ENCODE measurements at places on chromosomes 11 and 22.
A peak's percentile ranks its signal among the peaks of the same experiment; 100 is the strongest.

- DNase-seq: no peak
Measured at GRCh38 chr11:17801166-17801565, 66.6 kb downstream of the KCNC1 start.

- no peak for DNase-seq
Measured at GRCh38 chr11:23586173-23586572, 725.9 kb upstream of the CCDC179 start.

DNA sequence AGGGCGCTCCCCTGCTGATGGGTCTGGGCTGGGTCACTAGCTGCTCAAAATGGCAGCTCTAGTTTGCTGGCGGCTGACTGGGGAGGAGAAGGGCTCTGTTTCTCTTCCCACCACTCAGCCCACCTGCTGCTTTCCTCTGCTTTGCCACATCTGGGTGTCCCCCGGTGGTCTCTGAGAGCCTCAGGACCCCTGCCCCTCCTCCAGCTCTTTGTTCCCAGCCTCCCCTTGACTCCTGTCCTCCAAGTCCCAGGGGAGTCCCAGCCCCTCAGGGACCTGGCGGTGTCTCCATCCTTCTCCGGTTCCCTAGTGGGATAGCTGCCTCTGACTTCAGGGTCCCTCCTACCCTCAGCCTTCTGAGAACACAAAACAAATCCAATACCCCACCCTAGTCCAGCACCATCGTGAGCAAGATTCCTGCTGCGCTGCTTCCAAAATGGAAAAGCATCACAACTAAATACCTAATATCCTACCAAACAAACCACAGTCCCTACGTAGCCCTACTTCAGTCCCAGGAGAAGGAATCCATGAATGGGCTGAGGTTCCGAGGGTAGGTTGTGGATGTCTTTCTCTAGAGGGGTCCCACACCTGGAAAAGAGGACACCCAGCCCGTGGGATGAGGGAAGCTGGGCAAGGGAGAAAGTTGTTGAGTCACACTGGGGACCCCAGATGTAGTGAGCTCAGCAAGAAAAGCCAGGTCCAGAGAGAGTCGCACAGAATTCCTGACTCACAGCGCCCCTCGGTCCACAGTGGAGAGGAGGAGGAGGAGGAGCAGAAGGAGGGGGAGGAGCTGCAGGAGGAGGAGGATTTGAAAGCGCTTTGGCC, 45.0 kb upstream of the NNMT start:
- peak; percentile 65 for DNase-seq

DNA sequence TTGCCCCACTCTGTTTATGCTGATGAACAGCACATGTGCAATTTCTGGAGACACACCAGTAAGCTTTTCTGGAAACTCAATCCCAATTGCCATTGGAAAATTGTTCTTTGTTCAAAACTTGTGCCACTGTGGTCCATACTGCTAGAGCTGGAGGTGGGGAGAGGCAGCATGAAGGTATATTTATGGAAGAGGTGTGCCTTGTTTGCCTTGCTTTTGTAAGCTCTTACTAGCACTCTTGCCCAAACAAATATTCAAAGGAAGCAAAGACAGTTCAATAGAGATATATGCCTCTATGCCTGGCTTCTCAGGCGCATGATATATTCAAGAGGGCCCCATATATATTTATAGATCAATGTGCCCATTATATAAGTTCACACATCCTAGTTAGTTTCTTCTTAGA, 42.7 kb downstream of the TIMP3 start:
- no peak for DNase-seq

DNA sequence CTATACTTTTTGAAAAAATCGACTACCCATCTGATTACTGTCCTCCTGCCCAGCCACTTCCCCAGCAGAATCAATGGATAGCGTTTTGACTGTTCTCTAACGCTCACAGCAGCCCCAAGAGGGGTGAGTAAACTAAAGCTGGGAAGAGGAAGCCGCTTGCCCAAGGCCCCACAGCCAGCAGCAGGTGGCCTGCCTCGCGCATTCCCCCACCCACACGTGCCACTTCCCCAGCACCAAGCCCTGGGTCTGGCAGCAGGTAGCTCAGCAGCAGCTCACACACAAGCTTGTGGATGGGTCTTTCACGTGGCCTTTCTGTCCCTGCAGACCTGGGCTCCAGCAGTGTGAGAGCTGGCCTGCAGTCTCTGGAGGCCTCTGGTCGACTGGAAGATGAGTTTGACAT, 34.3 kb downstream of the TOM1 start:
- DNase-seq: no peak

GRCh38 chr22:38802671-38803121, 8.8 kb upstream of the DNAL4 start:
- peak; percentile 71 for DNase-seq

GRCh38 chr22:45210991-45211390, 29.7 kb downstream of the KIAA0930 start:
- DNase-seq: no peak

DNA sequence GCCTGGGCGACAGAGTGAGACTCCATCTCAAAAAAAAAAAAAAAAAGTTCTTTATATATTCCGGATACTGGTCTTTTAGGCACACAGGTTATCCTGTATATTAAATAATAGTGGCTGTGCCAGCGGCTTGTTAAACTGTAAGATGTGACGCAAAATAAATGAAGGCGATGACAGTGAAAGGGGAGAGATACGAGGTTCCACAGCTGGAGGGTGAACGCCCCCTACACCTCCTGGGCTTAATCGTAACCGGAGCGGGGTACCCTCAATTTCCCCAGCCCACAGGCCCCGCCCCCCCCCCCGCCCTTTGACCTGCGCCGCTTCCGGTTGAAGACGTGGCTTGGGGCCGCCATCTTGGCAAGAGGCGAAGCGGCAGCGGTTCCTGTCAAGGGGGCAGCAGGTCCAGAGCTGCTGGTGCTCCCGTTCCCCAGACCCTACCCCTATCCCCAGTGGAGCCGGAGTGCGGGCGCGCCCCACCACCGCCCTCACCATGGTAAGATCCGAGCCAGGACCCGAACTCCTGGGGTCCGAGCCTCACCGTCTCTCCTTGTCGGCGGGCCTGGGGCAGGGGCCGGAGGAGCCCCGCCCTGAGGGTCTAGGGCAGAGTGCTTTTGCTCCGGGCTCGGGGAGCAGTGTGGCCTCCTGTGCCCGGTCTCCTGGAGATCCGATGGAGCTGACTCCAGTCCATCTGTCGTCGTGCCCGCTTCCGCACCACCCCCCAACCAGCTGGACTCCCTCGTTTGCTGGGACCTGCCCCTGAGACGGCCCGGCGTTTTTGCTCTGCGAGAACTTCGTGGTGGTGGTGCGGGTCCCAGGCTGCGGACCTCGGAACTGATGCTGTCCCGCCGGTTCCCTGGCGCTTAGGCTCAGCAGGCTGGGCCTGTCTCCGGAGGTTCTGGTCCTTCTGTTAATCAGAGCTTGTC, at the start of gene ARCN1:
Gene ARCN1 (plus strand): TSS at position 349 of the 920 bp plus-strand sequence. CDS start 139 bp downstream, at position 488.
- DNase-seq: peak; percentile 92

- no peak for DNase-seq
Measured at GRCh38 chr11:94546886-94547285, 3.2 kb downstream of the FUT4 start.

GRCh38 chr22:41036924-41037323, 55.5 kb upstream of the EP300 start:
- no peak for DNase-seq

DNA sequence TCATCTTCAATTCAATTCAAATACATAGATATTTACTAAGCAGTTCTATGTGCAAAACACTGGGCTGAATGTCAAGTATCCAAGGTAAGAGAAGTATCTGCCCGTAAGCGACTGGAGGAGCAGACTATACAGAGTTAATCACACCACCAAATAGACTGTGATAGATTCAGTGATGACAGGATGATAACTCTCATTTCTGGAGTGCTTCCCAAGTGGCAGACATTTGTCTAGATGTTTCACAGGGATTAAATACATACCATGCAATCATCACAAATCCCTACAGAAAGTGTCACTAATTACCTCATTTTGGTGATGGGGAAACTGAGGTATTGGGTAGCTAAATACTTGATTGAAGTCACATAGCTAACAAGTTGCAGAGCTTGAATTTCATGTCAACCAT, 508.7 kb upstream of the TENM4 start:
- no peak for DNase-seq

GRCh38 chr11:27055065-27055682, 14.6 kb downstream of the BBOX1 start:
- DNase-seq: no peak

- DNase-seq: no peak
Measured at GRCh38 chr11:26286472-26287066, 45.4 kb upstream of the ANO3 start.

DNA sequence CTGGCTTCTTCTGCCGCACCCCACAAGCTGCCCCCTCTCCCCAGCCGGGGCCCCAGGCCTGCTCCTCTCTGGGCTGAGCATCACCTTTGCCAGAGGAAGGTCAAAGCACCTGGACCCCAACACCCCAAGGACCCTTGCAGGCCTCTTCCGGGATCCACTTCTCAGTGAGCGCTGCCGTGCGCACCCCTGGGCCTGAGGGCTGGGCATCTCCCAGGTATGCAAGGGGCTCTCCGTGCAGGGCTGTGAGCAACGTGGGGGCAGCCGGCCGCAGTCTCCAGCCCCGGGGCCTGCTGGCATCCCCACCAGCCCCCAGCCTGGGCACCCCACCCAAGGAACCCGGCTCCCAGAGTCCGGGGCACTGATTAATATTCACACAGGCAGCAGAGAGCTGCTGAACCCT, 64.0 kb downstream of the BRD1 start:
- DNase-seq: peak; percentile 38

DNA sequence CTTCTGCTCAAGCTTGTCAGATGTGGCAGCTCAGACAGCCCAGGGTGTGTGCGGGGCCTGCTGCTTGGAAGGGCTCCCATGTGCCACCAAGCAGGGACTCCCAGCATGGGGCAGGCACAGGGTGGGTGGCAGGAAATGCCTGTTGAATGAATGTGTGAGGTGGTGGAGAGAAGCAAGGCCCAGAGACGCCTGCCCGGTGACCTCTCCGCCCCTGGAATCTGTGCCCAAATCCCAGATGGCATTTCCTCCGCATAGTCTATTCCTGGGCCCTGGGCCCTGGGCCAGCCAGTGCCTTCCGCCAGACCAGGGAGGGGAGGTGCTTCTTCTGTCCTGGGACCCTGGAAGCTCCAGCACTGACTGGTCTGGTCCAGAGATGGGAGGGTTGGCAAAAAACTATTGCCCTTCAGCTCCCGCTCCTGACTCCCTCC, 3.7 kb downstream of the CST6 start:
- no peak for DNase-seq

DNA sequence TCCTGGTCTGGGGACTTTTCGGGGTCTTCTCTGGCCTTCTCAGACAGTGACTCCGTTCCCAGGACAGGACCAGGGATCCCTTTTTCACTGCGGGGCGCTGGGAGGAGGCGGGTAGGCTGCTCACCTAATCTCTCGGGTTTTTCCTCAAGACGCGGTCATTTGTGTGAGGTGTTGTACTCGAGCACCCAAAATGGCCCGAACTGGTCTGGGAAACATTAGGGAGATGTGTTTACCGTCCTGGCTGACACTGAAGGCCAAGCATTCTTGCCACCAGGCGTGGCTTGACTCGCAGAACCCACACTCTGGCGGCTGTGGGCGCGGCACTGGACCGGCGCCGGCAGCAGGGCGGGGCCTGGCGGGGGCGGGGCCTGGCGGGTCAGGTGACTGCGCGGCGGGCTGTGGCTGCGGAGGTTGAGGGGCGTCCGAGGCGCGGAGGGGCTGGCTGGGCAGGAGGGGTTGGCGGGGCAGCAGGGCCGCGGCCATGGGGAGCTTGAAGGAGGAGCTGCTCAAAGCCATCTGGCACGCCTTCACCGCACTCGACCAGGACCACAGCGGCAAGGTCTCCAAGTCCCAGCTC, at the start of gene SWAP70:
Gene SWAP70 (plus strand): TSS at position 379 of the 577 bp plus-strand sequence. CDS start 103 bp downstream, at position 482.
- DNase-seq: peak; percentile 92

DNA sequence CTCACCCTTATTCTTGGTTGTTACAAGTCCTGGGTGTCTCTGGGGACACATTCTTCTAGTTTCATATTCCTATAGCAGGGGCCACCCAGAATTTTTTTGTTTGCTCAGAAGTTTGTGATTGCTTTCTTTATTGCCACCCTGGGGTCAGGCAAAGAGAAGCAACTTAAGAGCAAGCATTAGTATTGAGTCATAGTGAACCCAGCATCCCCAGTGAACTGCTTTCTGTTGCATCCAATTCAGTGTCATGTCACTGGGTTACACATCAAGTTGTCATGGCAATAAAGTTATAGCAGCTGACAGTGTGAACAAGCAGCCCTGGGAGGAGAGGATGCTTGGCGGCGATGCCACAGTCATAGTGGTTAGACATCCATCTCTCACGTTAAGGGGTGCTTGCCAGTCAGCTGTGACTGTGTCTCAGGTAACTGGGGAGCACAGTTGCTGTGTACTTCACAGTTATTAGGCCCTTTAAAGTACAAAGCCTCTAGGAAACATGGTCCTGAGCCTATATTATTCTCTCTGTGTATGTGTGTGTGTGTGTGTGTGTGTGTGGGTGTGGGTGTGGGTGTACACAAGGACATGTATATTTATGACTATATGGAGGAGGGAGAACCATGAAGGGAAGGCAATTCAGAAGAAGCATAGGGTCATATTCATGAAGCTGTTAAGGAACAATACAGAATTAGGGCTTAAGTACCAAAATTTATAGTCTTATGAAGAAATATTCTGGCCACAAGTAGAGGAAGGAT, 52.5 kb downstream of the TRIM44 start:
- DNase-seq: no peak

DNA sequence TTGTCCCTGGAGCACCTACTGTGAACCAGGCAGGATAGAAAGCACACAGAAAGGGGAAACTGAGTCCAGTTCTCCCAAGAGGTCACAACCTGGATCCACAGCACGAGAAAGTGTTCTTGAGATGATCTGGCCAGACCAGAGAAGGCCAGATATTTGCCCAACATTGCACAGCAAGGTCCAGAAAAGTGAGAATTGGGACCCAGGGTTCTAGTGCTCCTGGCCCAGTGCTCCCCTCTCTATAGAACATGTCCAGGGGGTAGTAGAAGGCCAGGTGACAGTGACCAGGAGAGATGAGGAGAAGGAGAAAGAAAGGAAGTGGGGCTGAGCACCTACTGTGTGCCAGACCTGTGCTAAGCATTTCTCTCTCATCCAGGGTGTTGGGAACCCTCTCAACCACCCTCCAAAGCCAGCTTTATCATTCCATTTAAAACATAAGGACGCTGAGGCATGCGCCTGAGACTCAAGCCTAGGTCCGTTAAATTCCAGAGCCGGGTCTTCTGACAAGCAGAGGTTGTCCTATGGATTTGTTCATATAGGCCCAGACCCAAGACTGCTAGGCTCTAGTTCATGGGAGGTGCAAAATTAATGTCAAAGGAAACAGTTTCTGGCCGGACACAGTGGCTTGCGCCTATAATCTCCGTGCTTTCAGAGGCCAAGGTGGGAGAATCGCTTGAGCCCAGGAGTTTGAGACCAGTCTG, 128.7 kb downstream of the MN1 start:
- no peak for DNase-seq

GRCh38 chr11:29093416-29094120, 923.3 kb downstream of the KCNA4 start:
- DNase-seq: no peak

DNA sequence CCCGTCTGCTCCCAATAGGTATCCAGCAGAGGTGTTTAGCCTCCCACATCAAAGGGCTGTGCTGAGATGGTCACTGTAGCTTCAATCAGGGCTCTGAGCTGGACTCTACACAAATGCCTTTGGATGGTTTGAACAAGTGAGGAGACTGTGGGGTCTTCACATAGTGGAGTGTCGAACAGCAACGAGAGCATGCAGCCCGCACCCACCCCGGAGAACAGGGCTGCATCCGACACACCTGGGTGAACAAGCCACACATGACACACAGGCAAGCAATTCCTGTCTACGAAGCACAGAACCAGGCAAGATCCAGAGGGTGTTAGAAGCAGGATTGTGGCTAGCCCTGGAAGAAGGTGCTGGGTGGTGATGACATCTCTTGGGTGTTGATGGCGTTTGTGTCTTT, 58.0 kb upstream of the FGF3 start:
- DNase-seq: no peak

- no peak for DNase-seq
Measured at GRCh38 chr11:2360081-2360642, 16.9 kb upstream of the CD81 start.
